ENCODE measurements at places on chromosomes 5 and 9.

DNA sequence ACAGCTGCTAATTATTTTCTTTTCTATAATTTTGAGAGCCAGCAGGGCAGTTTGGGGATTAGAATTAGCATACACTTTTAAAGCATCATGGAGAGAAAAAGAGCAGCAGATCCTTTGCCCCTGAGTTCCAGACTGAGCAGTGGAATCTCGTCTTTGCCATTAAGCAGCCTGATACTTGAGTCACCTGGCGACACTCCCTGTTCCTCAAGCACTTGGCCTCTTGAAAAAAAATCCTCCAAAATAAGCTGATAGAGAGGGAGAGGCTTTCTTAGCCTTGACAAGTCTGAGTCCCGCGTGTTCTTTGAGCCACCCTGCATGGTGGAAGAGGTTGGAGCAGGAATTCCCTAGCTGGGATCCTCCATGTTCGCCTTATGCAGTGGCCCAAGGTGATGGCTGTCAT, 398.3 kb downstream of the IRX2 start:
- DNase-seq: no peak

DNA sequence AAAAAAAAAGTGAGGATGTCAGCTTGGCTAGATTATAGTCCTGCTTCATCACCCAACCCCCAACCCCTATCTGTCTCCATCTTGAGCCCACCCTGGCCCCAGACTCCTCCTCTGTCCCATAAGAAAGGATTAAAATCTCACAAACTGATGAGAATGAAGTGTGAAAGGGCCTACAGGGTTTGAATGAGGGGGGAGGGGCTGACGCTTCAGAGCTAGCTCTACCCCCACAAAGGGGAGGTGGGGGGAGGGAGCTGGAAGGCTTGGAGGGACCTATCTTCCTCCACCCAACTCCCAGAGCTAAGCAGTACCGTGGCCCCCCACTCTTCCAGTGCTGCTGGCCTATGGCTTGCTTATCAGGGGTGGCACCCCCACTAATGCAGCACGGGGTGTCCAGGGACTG, 43.7 kb upstream of the HAND1 start:
- DNase-seq: no peak

GRCh38 chr5:107032629-107033028, 638.1 kb downstream of the EFNA5 start:
- no peak for DNase-seq

DNA sequence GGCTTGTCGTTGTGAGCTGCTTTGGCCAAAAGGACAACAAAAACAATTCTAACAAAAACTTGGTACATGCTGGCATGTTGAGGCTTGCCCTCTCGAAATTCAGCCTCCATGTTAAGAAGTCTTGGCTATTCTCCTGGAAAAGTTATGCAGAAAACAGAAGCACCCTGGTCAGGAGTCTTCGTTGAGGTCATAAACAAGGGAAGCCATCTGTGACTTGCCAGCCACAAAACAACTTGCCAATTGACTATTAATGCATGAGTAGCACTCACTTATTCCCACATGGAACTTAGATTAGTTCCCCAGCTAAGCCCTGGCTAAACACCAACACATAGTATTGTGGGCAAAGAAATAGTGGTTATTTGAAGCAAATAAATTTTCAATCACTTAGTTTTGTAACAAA, 521.0 kb upstream of the CHD1 start:
- DNase-seq: no peak

DNA sequence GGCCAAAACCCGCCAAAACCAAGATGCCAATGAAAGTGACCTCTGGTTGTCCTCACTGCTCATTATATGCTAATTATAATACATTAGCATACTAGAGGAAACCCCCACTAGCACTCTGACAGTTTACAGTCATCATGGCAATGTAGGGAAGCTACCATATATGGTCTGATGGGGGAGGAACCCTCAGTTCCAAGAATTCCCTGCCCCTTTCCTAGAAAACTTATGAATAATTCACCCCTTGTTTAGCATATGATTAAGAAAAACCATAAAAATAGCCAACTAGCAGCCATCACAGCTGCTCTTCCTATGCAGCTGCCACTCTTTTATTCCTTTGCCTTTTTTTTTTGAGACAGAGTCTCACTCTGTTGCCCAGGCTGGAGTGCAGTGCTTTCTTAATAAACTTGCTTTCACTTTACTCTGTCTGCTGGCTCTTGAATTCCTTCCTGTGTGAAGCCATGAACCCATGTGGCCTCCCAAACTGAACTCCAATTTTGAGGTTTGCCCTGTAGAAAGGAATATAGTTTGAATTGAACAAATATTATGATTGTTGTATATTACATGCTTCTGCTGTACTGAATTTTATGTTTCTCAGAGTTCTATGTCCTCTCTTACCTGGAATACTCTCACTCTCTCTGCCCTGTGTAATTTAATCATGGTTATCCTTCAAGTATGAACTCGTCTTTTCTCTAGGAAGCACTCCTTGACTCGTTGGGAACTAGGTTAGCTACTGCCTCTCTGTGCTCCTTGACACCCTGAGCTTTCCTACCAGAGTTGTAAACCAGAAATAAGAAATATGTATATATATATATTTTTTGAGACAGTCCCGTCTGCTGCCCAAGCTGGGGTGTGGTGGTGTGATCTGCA, 59.8 kb downstream of the KIAA1958 start:
- DNase-seq: no peak

- no peak for DNase-seq
These were observed 41.5 kb upstream of the PPP3R2 start for GRCh38 chr9:101636247-101636646.

DNA sequence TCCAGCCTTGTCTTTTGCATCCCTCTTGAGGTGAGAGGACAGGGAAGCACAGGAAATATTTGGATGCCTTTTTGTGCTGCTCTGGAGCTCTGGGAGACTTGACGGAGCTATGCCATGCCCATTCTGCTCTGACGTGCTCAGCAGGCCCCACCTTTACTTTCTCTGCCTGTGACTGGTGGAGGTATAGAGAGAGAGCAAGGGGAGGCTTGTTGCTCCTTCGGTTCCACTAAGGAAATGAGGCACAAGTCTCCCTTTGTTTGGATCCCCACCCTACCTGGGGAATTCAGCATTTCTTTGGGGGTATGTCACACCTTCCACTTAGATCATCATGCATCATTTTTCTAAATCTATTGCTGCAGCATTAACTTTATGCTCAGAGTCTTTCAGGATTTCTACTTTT, 121.8 kb upstream of the CNTLN start:
- DNase-seq: no peak

DNA sequence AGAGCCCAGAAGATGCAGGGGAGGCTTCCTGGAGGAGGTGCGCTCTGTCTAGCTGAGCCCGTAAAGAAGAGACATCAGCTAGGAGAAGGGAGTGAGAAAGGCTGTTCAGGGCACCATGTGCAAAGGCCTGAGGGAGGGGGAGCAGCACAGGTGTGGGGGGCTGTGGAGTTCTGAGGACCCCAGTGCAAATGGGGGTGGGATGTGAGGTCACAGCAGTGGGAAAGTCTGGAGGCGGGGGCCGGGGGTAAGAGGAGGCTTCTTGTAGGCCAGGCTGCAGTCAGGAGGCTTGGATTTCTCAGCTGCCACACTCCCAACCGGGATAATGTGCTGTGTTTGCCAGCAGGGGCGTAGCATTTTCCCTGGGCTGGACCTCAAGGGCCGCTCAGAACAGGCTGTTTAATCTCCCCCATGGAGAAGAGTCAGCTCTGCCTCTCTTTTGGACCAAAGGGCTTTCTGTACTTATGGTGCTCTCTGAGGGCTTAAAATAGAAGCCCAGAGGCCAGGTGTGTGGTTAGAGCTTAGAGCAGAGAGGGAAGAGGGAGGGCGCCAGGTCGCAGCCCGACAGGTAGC, 5.7 kb downstream of the NEURL1B start:
- DNase-seq: no peak

DNA sequence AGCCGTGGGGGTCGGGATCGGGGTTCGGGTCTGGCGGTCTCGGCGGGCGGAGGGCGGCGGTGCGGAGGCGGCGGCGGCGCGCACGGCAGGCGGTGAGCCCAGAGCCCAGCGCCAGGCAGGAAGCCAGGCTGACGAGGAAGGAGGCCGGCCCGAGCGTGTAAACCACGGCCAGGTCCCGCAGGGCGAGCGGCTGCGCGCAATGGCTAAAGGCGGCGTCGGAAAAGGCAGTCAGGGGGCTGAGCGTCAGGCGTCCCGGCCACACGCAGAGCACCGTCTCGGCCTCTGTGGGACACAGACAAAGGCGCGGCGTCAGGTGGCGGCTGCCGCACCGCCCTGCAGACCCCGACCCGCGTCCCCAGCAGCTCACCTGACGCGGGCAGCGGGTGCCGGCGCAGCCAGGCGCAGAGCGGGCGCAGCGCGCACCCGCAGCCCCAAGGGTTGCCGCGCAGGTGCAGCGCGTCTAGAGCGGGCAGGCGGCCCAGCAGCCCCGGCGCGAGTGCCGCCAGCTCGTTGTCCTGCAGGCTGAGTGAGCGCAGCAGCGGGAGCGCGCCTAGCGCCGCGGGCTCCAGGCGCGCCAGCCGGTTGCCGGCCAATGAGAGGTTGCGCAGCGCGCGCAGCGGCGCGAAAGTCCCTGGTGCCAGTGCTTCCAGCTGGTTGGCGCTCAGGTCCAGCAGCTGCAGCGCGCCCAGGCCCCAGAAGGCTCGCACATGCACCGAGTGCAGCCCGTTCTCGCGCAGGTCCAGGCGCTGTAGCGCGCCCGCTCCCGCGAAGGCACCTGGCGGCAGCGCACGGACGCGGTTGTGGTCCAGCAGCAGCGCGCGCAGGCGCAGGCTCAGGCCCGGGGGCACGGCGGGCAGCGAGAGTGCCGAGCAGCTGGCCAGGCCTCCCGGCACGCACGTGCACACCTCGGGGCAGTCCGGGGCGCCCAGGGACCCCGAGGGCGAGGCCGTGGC, 671 bp downstream of the LRRC26 start:
- no peak for DNase-seq

DNA sequence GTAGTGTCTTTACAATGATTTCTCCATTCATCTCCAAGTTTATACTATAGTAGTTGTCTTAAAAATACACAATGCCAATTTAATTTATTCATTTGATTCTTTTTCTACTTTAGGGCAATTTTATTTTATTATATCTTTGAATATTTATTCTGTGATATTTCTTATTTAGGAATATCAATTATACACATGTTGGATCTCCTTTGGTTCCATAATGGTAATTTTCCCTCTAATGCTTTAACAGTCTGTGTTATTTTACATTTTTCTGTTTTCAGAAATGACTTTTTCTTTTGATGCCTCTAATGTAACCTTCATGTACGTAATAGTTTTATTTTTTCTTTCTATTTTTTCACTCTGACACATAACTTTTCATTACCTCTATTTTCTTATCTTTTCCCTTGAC, 153.0 kb downstream of the CSNK1G3 start:
- DNase-seq: no peak

DNA sequence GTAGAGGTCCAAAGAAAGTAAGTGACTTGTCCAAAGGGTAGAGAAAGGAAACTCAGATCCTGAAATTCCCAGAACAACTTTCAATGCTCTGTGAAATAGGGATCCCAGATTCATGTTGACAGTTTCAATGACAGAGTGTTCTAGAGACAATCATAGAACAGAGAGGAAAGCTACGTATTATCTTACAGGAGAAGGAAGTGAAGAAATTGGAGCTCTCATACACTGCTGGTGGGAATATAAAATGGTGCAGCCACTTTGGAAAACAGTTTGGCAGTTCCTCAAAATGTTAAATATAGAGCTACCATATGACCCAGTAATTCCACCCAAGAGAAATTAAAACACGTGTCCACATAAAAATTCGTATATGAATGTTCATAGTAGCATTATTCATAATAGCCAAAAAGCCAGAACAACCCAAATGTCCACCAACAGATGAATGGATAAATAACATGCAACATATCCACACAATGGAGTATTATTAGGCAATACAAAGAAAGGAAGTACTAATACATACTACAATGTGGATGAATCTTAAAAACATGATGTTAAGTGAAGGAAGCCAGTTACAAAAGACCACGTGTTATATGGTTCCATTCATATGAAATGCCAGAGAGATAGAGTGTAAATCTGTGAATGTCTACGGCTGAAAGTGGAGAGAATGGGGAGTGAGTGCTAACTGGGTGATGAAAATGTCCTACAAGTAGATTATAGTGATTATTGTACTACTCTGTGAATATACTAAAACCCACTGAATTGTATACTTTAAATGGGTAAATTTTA, 197.1 kb downstream of the NTRK2 start:
- DNase-seq: no peak

GRCh38 chr5:132220491-132220890, 7.2 kb downstream of the P4HA2 start:
- DNase-seq: no peak

GRCh38 chr5:44402084-44402483, 12.9 kb upstream of the FGF10 start:
- DNase-seq: no peak

DNA sequence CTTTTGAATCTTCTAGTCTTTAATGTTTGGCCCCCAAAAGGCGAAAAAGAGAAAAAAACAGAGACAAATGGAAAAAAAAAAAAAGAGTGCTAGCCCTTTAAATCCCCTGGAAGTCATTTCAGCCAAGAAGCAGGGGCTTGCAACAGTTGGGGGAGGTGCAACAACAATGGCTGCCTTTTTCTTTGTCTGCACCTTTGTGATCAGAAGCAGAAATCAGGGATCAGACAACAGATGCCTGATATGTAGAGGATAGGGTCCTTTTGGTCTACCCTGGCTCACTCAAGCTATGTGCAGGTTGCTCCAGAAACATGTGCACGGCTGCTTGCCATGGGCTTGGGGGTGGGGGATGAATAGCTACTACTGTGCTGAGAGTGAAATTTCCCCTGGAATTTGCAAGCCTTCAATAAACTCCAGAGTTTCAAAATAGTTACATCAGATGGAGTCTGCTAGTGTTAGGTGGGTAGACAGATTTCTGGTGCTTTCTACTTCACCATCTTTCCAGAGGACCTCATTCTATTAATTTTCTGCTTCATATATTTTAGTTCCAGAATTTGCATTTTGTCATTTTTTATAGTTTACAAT, 150.9 kb downstream of the FGF18 start:
- no peak for DNase-seq

- DNase-seq: no peak
These were observed 84.6 kb upstream of the LIFR start for GRCh38 chr5:38641003-38641402.

DNA sequence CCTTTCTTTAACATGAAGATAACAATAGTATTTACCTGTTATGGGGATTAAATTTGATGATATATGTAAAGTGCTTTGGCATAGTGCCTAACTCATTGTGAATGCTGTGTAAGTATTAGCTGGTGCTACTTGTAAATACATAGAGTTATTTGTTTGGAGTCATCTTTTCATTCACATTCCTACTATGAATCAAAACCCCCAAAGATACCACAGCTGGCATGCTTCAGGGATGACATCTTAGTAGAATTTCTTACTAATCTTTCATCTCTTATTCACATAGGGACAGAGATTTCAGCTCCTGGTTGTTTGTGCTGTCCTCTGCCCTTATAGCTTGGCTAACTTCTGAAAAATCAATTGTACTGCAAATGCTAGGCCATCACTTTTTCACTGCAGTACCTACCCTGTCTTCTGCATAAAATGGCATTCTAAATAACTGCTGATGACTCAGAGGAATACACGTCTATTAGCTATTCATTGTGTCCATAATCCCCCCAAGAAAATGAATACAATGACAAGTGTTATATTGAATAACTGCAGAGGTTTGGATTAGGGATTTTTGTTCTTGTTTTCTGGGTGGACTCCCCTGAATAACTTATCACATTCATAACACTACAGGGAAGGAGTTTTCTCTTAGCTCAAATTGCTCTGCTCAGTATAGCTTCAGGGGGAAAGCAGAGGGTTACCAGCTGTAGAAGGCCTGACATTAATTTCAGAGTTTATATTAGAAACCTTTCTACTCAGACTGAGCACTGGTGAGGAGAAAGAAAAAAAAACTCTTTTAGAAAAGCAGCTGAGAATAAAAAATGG, 192.2 kb upstream of the C9orf72 start:
- no peak for DNase-seq

Measured in activated CD4-positive, alpha-beta T cell treated with anti-CD3 and anti-CD28 coated beads, Interleukin-2, amount 10 ng/mL, durations not matched to agents 7 days and 5 days (primary cell).